ENCODE measurements at places on chromosomes 12 and 14.
A peak's percentile ranks its signal among the peaks of the same experiment; 100 is the strongest.

GRCh38 chr14:99562856-99563748 is 40.9 kb downstream of the CCDC85C start:
- peak; percentile 65 for DNase-seq

GRCh38 chr12:113091506-113091905 is 35.0 kb downstream of the DTX1 start:
- no peak for DNase-seq

GRCh38 chr12:14885718-14886221 is at the start of gene MGP:
Gene MGP, minus strand, starts transcription at chr12:14885854. Its CDS starts 63 bp downstream, at chr12:14885791.
- peak; percentile 18 for DNase-seq

DNA sequence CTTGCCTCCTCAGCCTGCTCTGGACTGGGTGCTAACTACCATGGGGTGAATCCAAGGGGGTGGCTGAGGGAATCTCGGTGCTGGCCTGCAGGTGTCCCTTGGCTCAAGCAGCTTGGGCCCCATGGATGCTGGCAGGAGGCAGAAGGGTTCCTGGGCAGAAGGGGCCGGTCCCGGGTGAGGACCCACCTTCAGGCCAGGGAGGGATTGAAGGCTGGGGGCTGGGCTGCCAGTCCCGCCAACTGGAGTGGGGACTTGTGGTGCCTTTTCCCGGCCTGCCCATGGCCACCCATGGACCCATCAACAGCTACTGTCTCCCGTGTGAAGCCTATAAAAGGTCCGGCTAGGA is 550.1 kb downstream of the SLC6A15 start:
- DNase-seq, result no peak

GRCh38 chr14:24957814-24958213 is 92.1 kb downstream of the STXBP6 start:
- DNase-seq, result no peak

GRCh38 chr12:27236498-27236897 is 7.6 kb upstream of the STK38L start:
- peak; percentile 50 for DNase-seq

GRCh38 chr12:118344829-118345228 is 27.9 kb downstream of the TAOK3 start:
- no peak for DNase-seq

- no peak for DNase-seq
Measured at GRCh38 chr12:132502149-132502881, 12.4 kb downstream of the FBRSL1 start.

DNA sequence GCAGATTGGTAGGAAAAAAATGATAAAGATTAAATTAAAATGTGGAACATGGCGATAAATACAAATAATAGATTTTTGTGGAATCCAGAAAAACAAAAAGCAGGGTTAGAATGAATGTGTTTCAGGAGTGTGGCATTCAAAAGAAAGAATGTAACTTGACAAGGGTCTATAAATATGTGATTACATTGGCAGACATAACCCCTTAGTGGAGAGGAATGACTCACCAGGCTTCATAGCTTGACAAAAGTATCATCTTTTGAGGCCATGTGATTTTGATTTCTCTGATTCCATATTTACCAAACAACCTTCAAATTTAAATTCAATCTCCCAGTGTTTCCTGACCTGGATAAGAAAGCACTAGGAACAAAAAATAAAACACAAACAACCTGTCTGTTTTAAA is 24.4 kb upstream of the MGST1 start:
- DNase-seq, result peak; percentile 42

- DNase-seq, result no peak
Measured at GRCh38 chr14:97626088-97626487, 828.9 kb downstream of the VRK1 start.

DNA sequence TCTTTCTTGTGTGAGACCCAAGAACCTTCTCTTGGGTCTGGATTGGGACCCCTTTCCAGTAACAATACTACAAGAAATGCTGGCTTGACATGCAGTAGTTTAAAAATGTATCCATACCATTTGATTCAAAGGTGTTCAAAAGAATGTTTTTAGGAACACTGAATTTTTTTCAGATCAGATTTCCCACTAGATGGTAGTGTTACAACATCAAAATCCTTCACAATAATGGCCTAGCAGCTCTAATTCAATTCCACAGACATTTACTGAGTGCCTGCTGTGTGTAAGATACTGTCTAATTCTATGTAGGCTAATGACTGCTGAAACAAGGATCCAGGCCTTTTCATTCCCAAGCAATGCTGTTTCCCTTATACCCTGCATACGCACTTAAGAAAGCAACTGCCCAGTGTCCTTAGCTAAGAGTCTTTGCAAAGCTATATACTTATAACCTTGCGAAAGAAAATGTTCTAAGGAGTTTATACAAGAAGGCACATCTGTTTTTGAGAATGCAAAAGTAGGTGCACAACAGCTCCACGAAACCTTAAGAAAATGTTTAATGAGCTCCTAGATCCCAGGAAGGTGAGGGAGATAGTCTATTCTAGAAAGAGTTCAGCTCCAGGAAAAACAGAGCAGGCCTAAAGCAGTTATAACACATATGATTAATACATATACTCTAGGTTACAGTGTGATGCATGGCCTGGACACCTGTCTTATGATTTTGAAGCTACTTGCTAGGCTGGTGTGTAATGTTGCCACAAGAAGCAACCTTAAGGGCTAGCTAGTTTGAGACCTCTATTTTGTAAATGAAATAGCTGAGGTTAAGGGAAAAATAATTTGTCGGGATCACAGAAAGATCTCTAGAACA is 50.9 kb upstream of the PKP2 start:
- no peak for DNase-seq

DNA sequence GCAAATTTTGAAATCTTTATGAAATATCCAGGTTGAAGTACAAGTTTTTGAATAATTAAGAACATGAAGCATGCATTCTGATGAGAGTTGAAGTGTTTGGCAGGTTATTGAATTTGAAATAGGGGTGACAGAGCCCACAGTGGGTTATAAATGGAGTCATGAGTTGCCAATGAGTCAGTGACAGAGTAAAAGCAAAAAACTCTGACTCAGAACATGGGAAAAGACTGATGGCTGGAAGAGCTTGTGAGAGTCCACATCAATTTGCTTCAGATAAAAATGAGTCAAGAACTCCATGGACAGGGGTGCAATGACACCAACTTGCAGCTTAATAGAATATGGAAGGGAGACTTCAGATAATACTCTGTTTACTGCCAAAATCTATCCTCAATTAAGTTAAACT is 105.3 kb downstream of the SLC6A15 start:
- peak; percentile 30 for DNase-seq

- DNase-seq, result no peak
Measured at GRCh38 chr12:114926341-114926740, 242.4 kb upstream of the TBX3 start.

DNA sequence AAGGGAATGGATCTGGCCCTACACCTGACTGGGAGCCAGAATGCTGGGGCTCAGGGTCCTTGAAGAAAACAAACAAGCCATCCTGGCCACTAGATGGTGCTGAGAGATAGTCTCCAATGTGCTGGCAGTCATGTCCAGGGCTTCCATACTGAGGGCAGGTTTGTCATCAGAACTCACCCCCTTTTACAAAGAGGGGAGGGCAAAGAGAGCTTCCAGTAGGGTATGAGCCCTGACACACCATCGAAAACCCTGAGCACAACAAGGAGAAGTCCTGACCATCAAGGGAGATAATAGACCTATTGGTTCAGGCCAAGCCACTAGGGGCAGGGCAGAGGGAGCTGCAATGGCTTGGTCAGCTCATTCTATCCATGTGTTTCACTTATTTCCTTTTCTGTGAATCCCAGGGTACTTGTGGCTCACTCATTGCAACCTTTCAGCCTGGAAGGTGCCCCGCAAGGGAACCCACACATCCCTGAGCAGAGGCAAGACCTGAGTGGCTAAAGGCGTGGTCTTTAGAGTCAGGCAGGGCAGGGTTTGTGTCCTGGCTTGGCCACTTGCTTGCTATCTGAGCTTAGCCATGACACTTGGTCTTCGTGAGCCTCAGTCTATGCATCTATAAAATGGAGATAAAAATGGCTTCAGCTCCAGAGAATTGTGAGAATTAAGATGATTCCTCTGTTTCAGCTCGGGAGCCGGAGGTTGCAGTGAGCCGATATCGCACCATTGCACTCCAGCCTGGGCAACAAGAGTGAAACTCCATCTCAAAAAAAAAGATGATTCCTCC is 6.2 kb upstream of the PLEKHH1 start:
- DNase-seq, result peak; percentile 45

DNA sequence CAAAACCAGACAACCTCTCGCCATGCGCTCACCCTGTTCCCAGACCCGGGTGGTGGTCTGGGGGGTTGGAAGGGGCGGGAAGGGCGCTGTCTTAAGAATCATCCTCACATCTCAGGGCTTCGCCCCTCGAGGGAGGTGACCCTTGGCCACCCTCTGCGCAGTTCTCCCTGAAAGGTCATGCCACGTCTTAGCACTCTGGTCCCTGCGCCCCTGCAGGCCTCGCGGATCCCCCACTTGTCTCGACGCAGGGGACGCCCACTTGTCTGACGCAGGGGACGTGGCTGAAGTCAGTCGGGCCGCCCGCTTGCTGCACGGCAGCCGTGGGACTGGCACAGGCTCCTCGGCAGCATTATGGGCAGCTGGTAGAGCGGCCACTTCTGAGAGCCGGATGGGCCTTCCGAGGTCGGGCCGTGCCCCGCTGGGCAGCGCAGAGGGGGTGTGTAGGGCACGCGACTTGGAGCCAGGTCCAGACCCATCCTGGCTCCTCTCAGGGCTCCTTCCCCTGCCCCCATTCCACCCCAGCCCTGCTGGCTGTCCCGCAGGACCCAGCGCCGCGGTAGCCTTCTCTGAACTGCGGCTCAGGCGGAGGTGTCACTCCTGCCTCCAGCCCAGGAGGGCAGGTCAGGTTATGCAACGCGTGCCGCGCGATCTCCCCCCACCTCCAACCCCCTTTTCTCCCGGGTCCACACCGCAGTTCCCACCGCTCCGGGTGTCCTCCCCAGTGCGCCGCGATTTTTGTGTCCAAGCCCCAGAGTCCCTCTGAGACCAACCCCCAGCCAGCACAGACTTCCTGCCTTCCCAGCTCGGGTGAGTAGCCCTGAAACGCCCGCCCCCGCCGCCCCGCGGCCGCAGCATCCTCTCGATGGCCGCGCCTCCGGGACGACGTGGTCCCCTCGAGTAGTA is 40.9 kb upstream of the CAPRIN2 start:
- peak; percentile 80 for DNase-seq

DNA sequence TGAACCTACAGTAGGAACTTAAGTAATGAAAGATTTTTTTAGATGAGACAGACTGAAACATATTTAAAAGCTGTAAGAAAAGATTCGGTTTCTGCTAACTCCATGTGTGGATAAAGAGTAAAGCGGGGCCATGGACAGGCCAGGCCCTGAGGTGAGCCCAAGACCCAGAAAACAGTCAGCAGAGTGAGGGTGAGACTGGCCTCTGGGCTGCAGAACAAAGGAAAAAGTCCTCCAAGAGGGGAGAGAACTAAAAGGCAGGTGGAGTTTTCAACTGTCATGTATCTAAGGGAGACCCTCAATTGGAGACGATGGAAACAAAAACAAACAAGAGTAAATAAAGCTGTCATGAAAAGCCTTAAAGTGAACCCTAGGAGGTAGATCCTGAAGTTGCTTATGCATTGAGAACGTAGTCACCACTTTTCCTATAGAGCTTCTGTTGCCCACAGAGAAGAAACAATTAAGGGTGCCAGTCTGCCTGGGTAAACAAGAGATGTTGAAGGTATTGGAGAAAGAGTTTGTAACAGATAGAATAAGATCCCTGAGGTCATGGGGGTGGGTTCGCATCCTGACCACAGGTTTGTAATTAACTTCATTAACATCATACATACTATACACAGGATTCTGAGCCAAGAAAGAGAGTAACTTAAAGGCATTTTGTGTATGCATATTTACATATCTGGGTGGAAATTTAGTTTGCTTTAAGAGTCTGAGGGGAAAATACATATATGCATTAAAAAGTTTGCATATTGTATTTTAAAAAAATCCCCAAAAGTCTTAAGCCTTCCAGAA is 268.7 kb upstream of the PDE3A start:
- no peak for DNase-seq

GRCh38 chr12:65640489-65640901 is 183.8 kb upstream of the HMGA2 start:
- peak; percentile 64 for DNase-seq

- no peak for DNase-seq
Measured at GRCh38 chr12:49664167-49664566, 40.8 kb downstream of the PRPF40B start.

GRCh38 chr14:101408077-101408831 is 153.0 kb upstream of the DIO3 start:
- peak; percentile 90 for DNase-seq

DNA sequence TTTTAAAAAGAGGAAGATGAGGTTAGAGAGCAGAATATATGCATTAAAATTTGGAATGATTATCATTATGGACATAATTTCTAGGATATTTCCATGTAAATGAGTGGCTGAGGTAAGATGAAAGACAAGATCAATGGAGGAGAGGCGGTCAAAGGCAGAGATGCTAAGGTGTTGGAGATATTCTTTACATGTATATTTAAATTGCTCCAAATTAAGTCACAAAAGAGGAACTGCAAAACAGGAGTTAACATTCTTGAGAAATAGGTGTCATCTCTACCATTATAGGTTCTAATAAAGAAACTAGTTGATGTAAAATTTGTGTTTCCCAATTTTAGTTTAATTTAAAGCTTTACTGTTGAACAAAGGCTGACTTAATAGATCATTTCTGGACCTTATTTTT is 268.5 kb upstream of the PPFIA2 start:
- DNase-seq, result no peak

- DNase-seq, result no peak
Measured at GRCh38 chr12:54148560-54149429, 40.0 kb downstream of the SMUG1 start.

DNA sequence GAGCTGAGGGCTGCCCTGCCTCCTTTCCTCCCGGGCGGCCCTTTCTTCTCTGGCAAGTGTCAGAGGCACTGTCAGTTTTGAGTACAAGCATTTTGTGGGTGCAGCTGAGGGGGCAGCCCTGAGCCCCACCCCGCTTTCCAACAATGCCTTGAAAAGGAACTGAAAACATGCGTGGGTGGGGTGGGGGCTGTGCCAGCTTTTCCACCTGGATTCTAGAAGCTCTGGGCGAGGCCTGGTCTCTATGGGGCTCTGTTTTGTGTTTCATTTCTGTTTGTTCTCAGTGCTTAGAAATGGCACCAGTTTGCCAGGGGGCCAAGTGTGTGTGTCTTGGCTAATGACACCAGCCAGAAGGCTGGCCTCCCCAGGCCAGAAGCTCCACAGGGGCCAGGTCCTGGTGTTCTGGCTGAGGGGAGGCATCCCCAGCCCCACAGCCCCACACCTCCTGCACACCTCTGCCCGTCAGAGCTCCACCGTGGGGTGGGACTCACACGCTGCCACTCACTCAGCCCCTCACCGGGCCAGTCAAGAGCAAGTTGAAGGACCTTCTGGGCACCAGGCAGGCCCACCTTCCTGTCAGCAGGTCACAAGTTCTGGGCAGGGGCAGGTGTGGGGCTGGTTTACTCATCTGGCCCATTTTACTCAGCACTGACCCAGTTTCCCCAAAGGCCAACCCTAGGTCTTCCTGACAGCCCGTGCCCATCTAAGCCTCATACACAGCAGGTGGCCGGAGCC is 155.1 kb downstream of the CALM1 start:
- DNase-seq, result no peak
